ENCODE measurements at places on chromosomes 5 and 9.

- DNase-seq, result no peak
These were observed 240.9 kb downstream of the IRX1 start for GRCh38 chr5:3836528-3836927.

DNA sequence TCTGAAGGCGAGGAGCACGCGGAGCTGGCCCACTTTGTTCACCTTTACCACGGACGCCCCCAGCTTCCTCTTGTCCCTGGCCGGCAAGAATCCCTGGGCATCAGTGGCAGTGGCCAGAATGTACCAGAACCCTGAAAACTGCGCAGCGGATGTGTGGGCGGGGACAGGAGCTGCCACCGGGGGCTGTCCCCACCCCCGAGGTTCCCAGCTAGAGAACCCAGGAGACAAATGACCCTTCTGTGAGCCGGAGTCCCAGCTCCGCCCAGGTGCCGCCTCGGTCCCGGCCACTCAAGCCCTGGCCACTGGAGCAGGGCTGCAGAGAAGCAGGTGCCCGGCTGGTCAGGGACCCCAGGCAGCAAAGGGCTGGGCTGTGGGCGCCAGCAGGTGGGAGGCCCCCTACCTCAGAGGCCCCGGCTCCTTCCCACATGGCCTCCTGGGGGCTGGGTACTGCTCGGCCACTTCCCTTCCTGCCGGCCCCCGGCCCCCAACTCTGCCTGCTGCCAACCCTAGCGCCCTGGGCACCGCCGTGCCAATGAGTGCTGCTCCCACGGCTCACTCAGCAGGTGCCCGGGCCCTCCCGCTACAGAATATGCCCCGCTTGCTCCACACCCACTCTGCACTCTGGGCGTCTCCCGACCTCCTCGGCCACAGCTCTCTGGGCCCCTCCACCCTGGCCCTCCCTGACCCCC lies 713 bp downstream of the LCN10 start:
- DNase-seq, result no peak

GRCh38 chr9:112861155-112861554 lies 29.5 kb downstream of the SLC46A2 start:
- no peak for DNase-seq

GRCh38 chr5:108167174-108167573 lies 214.7 kb downstream of the FBXL17 start:
- DNase-seq, result no peak

DNA sequence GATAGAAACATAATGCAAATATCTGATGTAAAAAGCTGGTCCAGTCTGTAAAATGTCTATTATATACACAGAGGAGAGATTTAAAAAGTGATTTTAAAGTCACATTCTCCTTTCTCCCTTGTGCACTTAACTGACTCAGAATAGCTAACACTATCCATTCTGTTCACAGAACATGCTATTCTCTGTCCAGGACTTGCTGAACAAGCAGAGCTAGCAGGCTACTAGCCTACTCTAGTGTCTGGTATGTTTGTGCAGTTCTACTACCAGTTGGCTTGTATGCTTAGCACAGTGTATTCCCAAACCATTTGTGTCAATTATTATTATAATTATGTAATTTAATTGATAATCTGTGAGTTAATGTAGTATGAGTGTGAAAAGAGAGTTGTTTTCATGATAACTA lies 161.7 kb upstream of the NUDT12 start:
- DNase-seq, result no peak
